Hair follicular keratinocyte (primary cell): ENCODE measurements at places on chromosomes 1 and 21. TPM values are rescaled to one million over a fixed set of nuclear protein-coding genes. Genes with fewer than 3 reads are reported as not detected.

C1orf94 gene
- total RNA-seq: not detected in 2 replicates

ZNF695 gene
- 2.3 and 3.9 TPM in 2 replicates for total RNA-seq

FCRL4 gene
- not detected in 2 replicates for total RNA-seq

FMN2 gene
- not detected in 2 replicates for total RNA-seq

KIF17 gene
- total RNA-seq: 0.94 and 4.1 TPM in 2 replicates

MAP3K21 gene
- total RNA-seq: 7.3 and 11.2 TPM in 2 replicates

SNX7 gene
- total RNA-seq: 44.7 and 47.2 TPM in 2 replicates

SOX13 gene
- total RNA-seq: 6.1 and 9.6 TPM in 2 replicates

SPATA45 gene
- total RNA-seq: not detected in 2 replicates

KRTAP11-1 gene
- total RNA-seq: not detected in 2 replicates

COL11A1 gene
- total RNA-seq: 6.1 and 12.1 TPM in 2 replicates

KLHDC8A gene
- not detected in 2 replicates for total RNA-seq

LRRC38 gene
- not detected in 2 replicates for total RNA-seq

MYBPH gene
- total RNA-seq: not detected in 2 replicates

FMOD gene
- 0.42 and 2.0 TPM in 2 replicates for total RNA-seq

RAD54L gene
- 3.1 and 7.3 TPM in 2 replicates for total RNA-seq

FOXE3 gene
- not detected in 2 replicates for total RNA-seq

KRTAP12-1 gene
- total RNA-seq: not detected in 2 replicates

PADI4 gene
- total RNA-seq: not detected in 2 replicates

ACOT11 gene
- 5.7 and 7.0 TPM in 2 replicates for total RNA-seq

RAB25 gene
- 66.7 and 81.8 TPM in 2 replicates for total RNA-seq

UQCRHL gene
- total RNA-seq: 1.1 and 2.0 TPM in 2 replicates

APOBEC4 gene
- not detected in 2 replicates for total RNA-seq

KRTAP6-1 gene
- not detected in 2 replicates for total RNA-seq

IER5 gene
- total RNA-seq: 50.2 and 51.8 TPM in 2 replicates
